Renal cortical epithelial cell (primary cell): ENCODE measurements at places on chromosomes 16 and 17.

- DNase-seq = peak; percentile 50
Observed at GRCh38 chr17:80782536-80783427, 208.9 kb upstream of the CHMP6 start.

- no peak for DNase-seq
Observed at GRCh38 chr17:32276171-32276601, 10.6 kb downstream of the RHBDL3 start.

DNA sequence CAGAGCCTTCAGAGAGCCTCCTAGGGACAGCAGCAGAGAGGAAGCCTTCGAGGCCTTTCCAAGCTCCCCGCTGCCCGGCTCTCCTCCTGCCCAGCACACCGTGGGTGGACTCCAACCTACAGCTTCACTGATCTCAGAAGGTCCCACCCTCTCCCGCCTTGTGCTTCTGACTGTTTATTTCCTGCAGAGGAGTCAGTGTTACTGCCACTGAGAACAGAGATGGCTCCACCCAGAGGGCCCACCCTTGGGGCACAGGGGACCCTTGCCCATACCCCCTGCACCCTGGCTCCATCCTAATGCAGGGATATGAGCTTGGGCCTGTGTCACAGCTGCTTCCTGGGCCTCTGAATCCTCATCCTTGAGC, 52.8 kb upstream of the TOB1 start:
- no peak for DNase-seq

DNA sequence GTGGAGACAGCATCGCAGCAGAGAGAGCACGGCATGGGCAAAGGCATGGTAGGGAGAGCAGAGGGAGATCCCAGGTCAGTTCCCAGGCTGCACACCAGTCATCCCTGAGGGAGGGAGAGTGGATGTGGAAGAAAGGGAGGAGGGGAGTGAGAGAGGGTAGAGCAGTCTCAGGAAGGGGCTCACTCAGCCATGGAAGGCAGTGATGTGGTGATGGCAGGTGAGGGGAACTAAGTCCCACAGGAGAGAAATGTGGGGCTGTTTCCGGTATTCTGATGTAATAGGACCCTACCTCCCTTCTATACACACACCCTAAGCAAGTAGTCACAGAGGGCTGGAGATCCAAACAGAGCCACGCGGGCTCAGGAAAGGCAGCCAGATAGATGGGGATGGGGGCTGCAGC, 500.3 kb upstream of the CDH11 start:
- no peak for DNase-seq

- peak; percentile 84 for DNase-seq
Observed at GRCh38 chr17:33469911-33470310, 176.8 kb upstream of the ASIC2 start.

- DNase-seq = no peak
Observed at GRCh38 chr17:31877911-31878702, 19.1 kb upstream of the COPRS start.

- DNase-seq = no peak
Observed at GRCh38 chr16:9249534-9249933, 158.1 kb downstream of the HAPSTR1 start.

GRCh38 chr17:49252148-49252695, 21.6 kb upstream of the PHOSPHO1 start:
- DNase-seq = no peak
